GM04504 (cell line): ENCODE measurements at places on chromosomes 6 and 20.

- no peak for DNase-seq
These were observed 210.4 kb upstream of the SULF2 start for GRCh38 chr20:47995661-47996060.

GRCh38 chr20:40869218-40870147, 159.1 kb upstream of the TOP1 start:
- DNase-seq: no peak

GRCh38 chr6:141460743-141461484, 671.8 kb upstream of the GJE1 start:
- no peak for DNase-seq

DNA sequence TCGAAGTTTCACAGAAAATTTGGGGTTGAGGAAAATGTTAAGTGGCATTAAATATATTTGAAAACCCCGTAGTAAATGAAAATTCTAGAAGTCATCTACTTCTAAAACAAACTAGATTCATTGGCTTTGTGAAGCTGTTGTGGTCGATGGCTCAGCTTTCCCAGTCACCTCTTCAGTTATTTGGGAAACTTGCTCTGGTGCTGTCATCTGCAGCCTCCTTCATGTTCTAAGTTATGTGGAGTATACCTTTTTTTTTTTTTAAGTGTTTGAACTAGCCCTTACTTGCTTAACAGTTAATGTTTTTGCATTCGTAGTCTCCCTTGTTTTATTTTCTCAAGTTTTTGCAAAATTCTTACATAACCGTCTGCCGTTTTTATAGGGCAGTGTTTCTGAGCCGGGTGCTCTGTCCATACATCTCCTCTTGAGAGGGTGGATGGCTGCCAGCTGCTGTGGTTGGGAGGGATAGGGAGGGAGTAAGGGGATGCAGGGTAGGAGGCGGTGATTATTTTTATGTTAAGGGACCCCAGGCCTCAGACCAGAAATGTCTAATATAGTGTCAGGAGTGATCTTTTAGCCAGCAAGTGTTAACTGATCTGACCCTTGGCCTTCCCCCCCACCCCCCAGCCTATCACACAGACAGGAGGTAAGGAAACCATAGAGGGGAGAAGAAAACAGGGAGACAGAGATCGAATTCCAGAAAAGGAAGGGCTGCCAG, 7.1 kb downstream of the RREB1 start:
- no peak for DNase-seq

DNA sequence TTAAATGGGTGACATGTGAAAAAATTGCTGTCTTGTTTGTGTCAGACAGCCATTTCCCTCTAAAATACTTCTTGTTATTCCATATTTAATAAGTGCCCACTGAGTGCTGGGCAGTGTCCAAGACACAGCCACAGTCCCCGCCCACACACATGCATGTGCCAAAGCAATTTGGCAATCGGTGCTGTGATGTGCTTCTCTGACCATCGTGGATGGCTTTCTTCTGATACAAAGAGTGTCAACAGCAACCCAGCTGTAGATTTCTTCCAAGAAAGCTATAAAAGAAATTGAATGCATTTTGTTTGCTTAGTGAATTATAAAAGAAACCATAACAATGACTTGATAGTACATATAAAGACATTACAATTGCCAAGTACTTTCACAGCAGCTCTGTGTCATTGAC, 140.5 kb upstream of the ATXN1 start:
- peak; percentile 46 for DNase-seq

- DNase-seq: peak; percentile 81
These were observed 42.1 kb upstream of the BTN3A2 start for GRCh38 chr6:26322645-26323482.

- DNase-seq: no peak
These were observed 1339.4 kb downstream of the GRIK2 start for GRCh38 chr6:102732898-102733297.

- DNase-seq: no peak
These were observed 16.1 kb upstream of the LAMP5 start for GRCh38 chr20:9498322-9498721.
